ENCODE measurements at places on chromosomes 2 and 18.
A peak's percentile ranks its signal among the peaks of the same experiment; 100 is the strongest.

- no peak for DNase-seq
Observed at GRCh38 chr2:227010433-227010832, 153.6 kb downstream of the COL4A4 start.

GRCh38 chr2:233060980-233061590, 943 bp downstream of the INPP5D start:
- DNase-seq: no peak

DNA sequence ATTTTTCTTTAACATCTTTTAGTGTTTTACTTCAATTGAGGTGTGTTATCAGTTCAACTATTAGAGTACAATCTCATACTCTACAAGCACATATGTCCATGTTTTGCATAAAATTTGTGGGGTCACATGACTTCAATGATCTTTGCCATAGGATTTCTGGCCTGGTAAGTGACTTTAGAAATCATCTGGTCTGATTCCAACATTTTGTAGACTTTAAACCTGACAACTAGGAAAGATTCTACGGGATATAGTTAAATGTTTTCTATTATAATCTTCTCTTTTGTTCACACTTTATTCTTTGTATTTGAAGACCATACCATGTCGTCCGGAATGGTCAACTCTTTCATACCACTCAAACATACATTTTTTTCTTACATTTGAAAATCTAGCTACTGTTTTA, 62.0 kb upstream of the NEUROD1 start:
- no peak for DNase-seq

GRCh38 chr2:169562519-169562918, 11.1 kb downstream of the FASTKD1 start:
- no peak for DNase-seq

GRCh38 chr2:37527361-37527760, 144.1 kb downstream of the CDC42EP3 start:
- DNase-seq: no peak

GRCh38 chr2:60644951-60645350, 91.5 kb upstream of the BCL11A start:
- no peak for DNase-seq

GRCh38 chr2:15147591-15147990, 413.5 kb downstream of the NBAS start:
- DNase-seq: no peak

- DNase-seq: no peak
Observed at GRCh38 chr2:137912371-137912770, 51.9 kb upstream of the HNMT start.

- DNase-seq: no peak
Observed at GRCh38 chr2:144322379-144322778, 197.5 kb downstream of the ZEB2 start.

DNA sequence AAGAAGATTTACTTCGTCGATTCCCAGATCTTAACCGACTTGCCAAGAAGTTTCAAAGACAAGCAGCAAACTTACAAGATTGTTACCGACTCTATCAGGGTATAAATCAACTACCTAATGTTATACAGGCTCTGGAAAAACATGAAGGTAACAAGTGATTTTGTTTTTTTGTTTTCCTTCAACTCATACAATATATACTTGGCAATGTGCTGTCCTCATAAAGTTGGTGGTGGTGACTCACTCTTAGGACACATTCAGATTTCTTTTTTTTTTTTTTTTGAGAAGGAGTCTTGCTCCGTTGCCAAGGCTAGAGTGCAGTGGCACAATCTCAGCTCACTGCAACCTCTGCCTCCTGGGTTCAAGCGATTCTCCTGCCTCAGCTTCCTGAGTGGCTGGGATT, 26.8 kb downstream of the MSH2 start:
- no peak for DNase-seq

DNA sequence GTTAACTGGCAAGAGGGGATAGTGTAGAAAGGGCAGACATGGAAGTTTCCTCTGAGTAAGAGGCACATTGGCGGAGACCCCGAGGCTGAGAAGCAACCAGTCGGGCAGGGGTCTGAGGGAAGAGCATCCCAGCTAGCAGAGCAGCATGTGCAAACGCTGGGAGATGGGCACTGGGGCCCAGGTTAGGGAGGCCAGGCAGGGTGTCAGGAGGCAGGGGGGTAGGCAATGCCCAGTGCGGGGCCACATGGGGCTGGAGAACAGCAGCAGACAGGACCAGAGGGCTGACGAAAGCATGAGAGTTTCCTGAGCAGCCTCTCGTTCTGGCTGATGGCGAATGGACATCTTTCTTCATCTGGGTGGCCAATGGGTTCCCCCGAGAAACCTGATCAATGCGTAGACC, 88.2 kb downstream of the INPP5D start:
- DNase-seq: no peak

- DNase-seq: no peak
Observed at GRCh38 chr18:76494231-76495005, 624 bp downstream of the ZNF516 start.

- no peak for DNase-seq
Observed at GRCh38 chr2:197215748-197216360, 94.7 kb downstream of the ANKRD44 start.

GRCh38 chr2:144364944-144365738, 154.8 kb downstream of the ZEB2 start:
- no peak for DNase-seq

GRCh38 chr2:196274387-196274809, 103.0 kb upstream of the STK17B start:
- peak; percentile 28 for DNase-seq

GRCh38 chr2:140603416-140603815, 1527.4 kb downstream of the LRP1B start:
- DNase-seq: no peak

- DNase-seq: no peak
Observed at GRCh38 chr18:8893628-8894231, 188.4 kb downstream of the MTCL1 start.

GRCh38 chr2:143885461-143885860, 634.5 kb downstream of the ZEB2 start:
- no peak for DNase-seq

- DNase-seq: no peak
Observed at GRCh38 chr2:201483342-201483741, 31.8 kb downstream of the STRADB start.

GRCh38 chr2:17515652-17516051, 2.6 kb downstream of the RAD51AP2 start:
- DNase-seq: no peak

DNA sequence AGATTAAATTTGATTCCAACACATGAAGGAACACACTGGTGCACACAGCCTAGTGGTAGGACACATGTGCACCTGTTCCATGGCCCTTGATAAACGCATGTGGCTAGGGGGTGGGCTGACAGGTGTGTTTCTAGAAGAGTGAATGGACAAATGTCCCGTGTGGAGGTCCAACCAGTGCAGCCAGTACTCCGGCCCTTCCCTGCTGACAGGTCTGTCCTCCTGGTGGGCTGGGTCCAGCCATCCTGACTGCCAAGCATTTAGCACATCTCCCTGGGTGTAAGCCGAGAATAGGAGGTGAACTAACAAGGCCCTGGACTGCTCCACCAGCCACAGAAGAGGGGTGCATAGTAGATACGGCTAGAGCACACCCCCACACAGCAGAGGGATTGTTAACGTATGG, 258.7 kb upstream of the RAB6C start:
- DNase-seq: no peak

DNA sequence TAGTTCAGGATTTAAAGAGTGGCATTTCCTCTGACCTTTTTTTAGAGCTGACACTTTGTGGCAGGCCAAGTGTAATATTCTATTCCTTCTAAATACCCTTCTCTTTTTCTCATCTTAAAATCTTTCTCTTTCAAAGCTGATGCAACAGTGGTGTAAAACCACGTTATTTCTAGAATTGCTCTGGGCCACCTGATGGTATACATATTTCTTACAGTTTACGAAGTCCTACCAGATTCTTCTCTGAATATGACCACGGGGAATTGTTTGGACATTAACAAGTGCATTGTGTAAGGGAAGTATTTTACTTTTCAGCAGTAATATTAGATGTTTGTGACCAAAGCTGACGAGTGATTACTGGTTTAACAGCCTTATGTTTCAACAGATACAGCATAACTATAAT, 109.9 kb downstream of the PTPRM start:
- no peak for DNase-seq

- no peak for DNase-seq
Observed at GRCh38 chr2:224780106-224780505, 63.9 kb upstream of the CCDC195 start.

DNA sequence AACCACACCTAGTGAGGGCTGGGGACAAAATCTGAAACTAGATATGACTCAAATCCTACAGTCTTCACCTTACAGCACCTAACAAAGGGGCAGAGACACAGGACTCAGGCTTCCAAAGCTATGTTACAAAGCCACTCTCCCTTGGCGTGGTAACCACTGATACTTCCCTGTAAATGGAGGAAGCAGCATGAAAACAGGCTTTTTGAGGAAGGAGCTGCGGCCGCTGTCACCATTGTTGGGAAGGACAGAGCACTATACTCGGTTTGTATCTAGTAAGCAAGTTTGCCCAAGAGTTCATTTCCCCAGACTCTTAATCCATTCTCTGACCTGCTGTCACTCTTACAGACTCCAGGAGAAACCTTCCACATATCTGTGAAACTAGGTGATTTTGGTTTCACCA, 60.3 kb downstream of the LONRF2 start:
- DNase-seq: no peak
